Epithelial cell of alveolus of lung (primary cell): ENCODE measurements at places on chromosomes 1 and 21. TPM values are rescaled to one million over a fixed set of nuclear protein-coding genes. Genes with fewer than 3 reads are reported as not detected.

Gene ACTA1
- 0.13 and 10.3 TPM in 2 replicates for total RNA-seq

Gene GREM2
- under 0.01 TPM in 1 of 2 replicates, not detected in the other for total RNA-seq

Gene KRTAP19-1
- not detected in 2 replicates for total RNA-seq

Gene HNRNPCL2
- not detected in 2 replicates for total RNA-seq

Gene BMP8B
- total RNA-seq = 0.08 TPM in 1 of 2 replicates, not detected in the other

Gene FABP3
- total RNA-seq = 109 TPM in 1 of 2 replicates, not detected in the other

Gene CR1
- not detected in 2 replicates for total RNA-seq

Gene FAM163A
- total RNA-seq = 0.26 TPM in 1 of 2 replicates, not detected in the other

Gene BGLAP
- total RNA-seq = 1.2 TPM in 1 of 2 replicates, not detected in the other

Gene SPRR5
- not detected in 2 replicates for total RNA-seq

Gene RGL1
- 12.3 and 21.4 TPM in 2 replicates for total RNA-seq

Gene REN
- total RNA-seq = not detected in 2 replicates

Gene STIL
- 5.7 and 15.1 TPM in 2 replicates for total RNA-seq

Gene TAF5L
- 9.5 and 12.8 TPM in 2 replicates for total RNA-seq

Gene ZNF697
- 13.4 and 14.3 TPM in 2 replicates for total RNA-seq

Gene KDF1
- total RNA-seq = 1.7 TPM in 1 of 2 replicates, not detected in the other

Gene ANKRD65
- total RNA-seq = 3.1 and 4.1 TPM in 2 replicates

Gene RXFP4
- not detected in 2 replicates for total RNA-seq

Gene OR2T11
- not detected in 2 replicates for total RNA-seq

Gene RGS8
- not detected in 2 replicates for total RNA-seq

Gene GPA33
- not detected in 2 replicates for total RNA-seq

Gene MPL
- total RNA-seq = not detected in 2 replicates

Gene CALML6
- total RNA-seq = not detected in 2 replicates

Gene CNN3
- 177 and 258 TPM in 2 replicates for total RNA-seq

Gene TSPEAR
- not detected in 2 replicates for total RNA-seq

Gene TRAF3IP3
- total RNA-seq = 0.26 TPM in 1 of 2 replicates, not detected in the other

Gene KCNK1
- total RNA-seq = 2.2 and 5.5 TPM in 2 replicates

Gene FAM72A
- 6.7 and 6.9 TPM in 2 replicates for total RNA-seq

Gene FRRS1
- 5.0 and 7.4 TPM in 2 replicates for total RNA-seq

Gene PGBD5
- total RNA-seq = 0.80 and 1.3 TPM in 2 replicates

Gene PRRC2C
- 44.6 and 66.7 TPM in 2 replicates for total RNA-seq

Gene GSTM5
- total RNA-seq = 4.9 and 14.5 TPM in 2 replicates

Gene IL19
- total RNA-seq = not detected in 2 replicates

Gene C1QA
- not detected in 2 replicates for total RNA-seq

Gene PAPPA2
- 1.1 and 1.3 TPM in 2 replicates for total RNA-seq

Gene OR2AK2
- not detected in 2 replicates for total RNA-seq

Gene RWDD3
- 8.1 and 9.3 TPM in 2 replicates for total RNA-seq

Gene MAGI3
- 4.9 and 10.2 TPM in 2 replicates for total RNA-seq

Gene ANKRD34A
- total RNA-seq = 0.24 and 1.0 TPM in 2 replicates

Gene NBPF26
- total RNA-seq = 10.9 and 11.6 TPM in 2 replicates

Gene TTC22
- 0.26 TPM in 1 of 2 replicates, not detected in the other for total RNA-seq

Gene C1orf116
- 0.40 and 2.3 TPM in 2 replicates for total RNA-seq

Gene TNFSF18
- 45.8 TPM in 1 of 2 replicates, not detected in the other for total RNA-seq

Gene NUF2
- 5.4 and 11.2 TPM in 2 replicates for total RNA-seq

Gene UMODL1
- total RNA-seq = not detected in 2 replicates

Gene HSD3B2
- not detected in 2 replicates for total RNA-seq

Gene PPP2R5A
- total RNA-seq = 21.5 and 23.3 TPM in 2 replicates

Gene PARK7
- 180 and 271 TPM in 2 replicates for total RNA-seq

Gene NME7
- total RNA-seq = 19.6 and 29.7 TPM in 2 replicates

Gene PKLR
- total RNA-seq = not detected in 2 replicates

Gene OLIG2
- not detected in 2 replicates for total RNA-seq

Gene PLA2G2A
- total RNA-seq = not detected in 2 replicates

Gene CA14
- total RNA-seq = not detected in 2 replicates

Gene NBPF20
- 1.0 and 2.5 TPM in 2 replicates for total RNA-seq

Gene C1QTNF12
- total RNA-seq = 0.88 and 1.0 TPM in 2 replicates

Gene PTPN7
- total RNA-seq = not detected in 2 replicates
